KBM-7 (cell line): ENCODE measurements at places on chromosomes 5 and 9.

DNA sequence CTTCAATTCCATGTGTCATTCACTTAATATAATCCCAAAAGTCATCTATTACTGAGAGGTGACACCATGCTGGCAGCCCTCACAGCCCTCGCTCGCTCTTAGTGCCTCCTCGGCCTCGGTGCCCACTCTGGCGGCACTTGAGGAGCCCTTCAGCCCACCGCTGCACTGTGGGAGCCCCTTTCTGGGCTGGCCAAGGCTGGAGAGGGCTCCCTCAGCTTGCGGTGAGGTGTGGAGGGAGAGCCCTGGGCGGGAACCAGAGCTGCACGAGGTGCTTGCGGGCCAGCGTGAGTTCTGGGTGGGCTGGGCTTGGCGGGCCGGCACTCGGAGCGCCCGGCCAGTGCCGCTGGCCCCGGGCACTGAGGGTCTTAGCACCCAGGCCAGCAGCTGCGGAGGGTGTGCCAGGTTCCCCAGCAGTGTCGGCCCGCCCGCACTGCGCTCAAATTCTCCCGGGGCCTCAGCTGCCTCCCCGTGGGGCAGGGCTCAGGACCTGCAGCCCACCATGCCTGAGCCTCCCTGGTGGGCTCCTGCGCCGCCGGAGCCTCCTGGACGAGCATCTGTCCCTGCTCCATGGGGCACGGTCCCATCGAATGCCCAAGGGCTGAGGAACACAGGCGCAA lies 374.1 kb downstream of the ELAVL2 start:
- DNase-seq: no peak

GRCh38 chr5:67149951-67150523 lies 46.6 kb downstream of the CD180 start:
- DNase-seq: no peak

- DNase-seq: no peak
These were observed 38.5 kb downstream of the TARS1 start for GRCh38 chr5:33479311-33479710.

DNA sequence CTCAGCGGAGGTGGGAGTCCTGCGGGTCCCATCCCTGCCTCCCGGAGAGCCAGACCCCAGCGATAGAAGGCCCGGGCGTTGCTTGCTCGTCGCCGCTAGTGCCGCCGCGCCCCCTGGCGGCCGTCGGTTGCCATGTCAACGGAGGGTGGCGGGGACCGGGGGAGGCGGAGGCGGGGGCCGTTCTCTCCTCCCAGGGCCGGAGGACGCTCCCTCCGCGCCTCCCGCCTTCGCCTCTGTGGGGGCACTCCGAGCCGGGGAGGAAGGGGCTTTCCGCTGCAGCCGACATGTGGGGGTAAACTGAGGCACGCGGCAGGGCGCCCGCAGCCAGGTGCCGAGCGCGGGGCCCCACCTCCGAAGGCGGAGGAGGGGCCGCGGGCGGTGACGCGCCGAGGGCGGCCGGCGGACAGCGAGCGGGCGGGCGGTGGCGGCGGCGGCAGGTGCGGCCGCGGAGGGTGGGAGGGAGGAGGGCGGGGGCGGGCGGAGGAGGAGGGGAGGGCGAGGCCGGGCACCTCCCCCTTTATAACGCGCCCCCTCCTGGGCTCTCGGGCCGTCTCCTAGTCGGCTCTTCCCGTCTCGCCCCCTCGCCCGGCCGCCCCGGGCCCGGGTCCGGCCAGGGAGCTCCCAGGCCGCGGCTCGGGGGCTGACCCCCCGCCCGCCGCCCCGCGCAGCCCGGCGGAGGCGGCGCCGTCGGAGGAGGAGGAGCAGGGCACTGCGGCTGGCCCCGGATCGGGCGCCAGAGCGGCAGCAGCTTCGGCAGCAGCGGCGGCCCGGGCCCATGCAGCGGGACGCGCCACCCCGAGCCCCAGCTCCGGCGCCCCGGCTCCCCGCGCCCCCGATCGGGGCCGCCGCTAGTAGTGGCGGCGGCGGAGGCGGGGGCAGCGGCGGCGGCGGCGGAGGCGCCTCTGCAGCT lies 556 bp upstream of the CDK9 start:
- peak; percentile 87 for DNase-seq
